ENCODE measurements at places on chromosomes 12 and 14.

DNA sequence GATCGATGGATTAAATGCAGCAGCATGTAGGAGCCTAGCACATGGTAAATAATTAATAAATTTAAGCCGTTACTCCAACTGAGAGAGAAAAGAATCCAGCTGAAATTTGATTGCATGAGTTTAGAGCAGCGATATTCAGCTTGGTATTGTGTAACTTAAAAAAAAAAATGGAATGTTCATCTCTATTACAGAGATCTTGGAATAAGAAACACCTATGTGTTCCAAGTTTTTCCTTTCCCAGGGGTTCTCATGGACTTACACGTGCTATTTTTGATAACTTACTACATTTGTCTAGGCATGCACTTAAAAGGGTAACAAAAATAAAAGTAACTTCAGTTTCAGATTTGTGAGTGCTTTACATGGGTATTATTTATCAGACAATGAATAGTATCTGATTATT, 122.8 kb downstream of the RASSF9 start:
- no peak for DNase-seq

GRCh38 chr12:93682846-93683261, 5.7 kb downstream of the CRADD start:
- no peak for DNase-seq

GRCh38 chr12:57118711-57119271, 7.6 kb upstream of the STAT6 start:
- DNase-seq: no peak

DNA sequence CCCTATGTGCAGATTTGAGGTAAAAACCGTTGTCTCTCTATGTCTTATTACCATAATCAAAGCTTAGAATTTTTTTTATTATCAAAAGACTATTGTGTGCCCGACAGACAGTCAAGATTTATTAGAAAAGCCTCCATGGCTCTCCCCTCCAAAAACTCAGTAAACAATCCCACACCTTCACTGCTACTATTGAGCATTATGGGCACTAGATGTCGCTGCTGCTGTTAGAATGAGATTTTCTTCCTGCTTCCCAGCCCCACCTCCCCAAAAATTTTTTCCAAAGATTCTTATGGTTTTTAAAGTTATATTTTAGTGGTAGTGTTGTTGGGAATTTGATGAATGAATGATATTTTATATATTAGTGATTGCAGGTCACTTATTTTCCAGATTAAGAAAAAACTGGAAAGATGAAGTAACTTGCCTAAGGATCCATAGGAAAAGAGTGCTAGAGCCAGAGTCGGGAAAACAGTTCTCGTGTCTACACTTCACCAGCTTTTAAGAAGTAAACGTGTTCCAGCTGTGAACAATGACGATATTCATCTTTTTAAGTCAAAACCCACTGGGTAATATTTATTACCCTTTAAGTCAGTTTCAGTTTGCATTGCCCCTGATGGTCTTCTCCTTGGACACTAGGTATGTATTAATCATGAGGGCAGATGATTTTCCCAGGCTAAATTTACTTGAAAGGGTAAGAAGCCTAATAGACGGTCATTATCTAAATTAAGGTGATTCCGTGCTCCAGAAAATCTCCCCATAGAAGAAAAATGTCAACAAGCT, 12.2 kb upstream of the FOXG1 start:
- DNase-seq: no peak

DNA sequence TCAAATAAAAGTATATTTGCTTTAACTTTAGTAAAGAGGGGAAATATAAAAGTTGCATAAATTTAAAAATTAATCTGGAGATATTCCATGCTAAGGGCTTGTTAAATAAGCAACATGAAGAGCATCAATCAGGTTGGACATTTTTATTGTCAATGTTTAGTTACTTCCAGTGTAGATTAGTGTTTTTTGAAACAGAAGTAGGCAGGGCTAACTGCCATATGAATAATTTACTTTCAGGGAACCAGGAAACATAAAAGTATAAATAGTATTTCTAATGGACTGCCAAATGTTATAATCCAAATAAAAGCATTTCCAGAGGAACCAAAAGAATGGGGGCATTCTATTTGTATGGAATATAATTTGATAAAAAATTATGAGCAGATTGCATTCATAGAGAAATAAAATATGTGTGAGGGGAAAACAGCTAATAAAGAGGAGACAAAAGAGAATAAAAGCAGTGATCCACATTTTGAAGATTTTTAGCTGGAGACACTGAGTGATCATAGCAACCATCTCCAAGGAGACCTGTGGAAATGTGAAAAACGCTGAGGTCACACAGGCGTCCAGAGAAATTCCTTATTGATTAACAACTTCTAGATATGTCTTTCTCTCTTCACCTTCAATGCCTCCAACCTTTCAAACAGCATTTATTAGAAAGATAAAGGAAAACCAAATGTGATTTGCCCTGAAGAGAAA, 70.8 kb downstream of the SRGAP1 start:
- no peak for DNase-seq

- DNase-seq: peak; percentile 55
Observed at GRCh38 chr14:68627868-68628604, 164.8 kb downstream of the ZFP36L1 start.

DNA sequence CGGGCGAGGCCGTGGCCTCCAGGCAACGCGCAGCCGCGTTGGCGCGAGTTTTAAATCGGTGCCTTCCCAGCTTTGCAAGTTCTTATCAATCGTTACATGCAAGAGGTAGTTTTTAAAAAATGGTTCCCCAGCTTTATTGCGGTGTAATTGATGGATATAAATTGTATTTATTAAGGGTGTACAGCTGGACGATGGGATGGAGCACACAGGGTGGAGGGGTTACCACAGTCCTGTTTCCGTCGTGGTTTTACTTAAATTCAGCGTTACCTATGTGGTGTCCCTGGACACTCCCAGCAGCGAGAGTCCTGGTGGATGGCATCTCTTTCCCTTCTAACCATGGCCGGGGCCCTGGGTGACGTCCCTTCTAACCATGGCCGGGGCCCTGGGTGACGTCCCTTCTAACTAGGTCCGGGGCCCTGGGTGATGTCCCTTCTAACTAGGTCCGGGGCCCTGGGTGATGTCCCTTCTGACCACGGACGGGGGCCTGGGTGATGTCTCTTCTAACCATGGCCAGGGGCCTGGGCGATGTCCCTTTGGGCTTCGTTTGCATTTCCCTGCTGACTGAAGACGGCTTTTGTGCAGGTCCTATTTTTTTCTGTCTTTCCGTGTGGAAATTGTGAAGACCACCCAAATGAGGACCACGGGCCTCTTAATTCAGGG, 97.9 kb downstream of the TNFAIP2 start:
- DNase-seq: no peak

- DNase-seq: peak; percentile 83
Observed at GRCh38 chr12:107320033-107320928, 226.9 kb upstream of the CRY1 start.

DNA sequence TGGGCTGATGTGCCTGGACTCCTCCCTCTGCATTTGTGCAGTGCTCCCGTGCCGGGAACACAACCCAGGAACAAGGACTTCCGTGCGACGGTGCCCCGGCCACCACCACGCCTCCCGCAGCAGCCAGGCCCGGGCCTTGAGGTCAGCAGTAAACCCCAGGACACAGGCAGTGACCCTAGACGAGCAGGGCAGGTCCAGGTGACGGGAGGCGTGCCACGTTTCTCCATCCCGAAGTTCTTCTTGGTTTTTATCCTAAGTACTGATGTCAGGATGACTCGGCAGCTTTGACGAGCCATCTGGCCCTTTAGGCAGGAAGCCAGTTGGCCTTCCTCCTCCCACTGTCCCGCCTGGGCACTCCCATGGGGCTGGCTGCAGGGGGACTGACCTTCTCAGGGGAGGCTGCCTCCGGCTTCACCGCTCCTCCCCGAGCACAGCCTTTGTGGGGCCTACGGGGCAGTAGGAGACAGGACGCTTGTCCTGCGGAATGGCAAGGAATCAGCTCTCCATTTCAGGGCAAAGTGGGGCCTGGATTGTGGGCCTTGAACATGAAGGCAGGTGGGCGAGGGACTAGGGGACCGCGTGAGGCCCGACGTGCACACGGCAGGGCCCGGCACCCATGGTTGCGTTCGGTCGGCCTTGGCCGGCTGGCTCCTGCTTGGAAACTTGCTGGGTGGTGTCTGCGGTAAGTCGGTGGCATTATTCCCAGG, 94.1 kb downstream of the FBXL14 start:
- DNase-seq: no peak

- no peak for DNase-seq
Observed at GRCh38 chr12:104454997-104455396, 1.8 kb upstream of the CHST11 start.

DNA sequence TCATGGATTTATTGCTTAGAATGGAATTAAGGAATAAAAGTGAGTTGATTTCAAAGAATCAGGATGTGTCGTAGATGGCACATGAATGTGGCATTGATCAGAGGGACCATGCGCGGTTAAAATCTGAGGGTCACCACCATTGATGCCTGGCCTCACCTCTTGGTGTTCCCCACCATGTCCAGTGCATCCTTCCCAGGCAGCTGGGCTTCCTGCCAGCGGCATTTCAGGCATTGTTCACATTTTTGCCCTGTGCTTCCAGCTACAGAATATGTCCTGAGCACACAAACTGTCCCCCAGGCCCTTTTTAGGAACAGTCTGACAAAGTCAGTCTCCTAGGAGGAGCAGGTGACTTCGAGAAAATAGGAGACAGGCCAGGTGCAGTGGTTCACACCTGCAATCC, 42.0 kb upstream of the TSPAN9 start:
- DNase-seq: no peak

- no peak for DNase-seq
Observed at GRCh38 chr14:55625481-55625880, 45.5 kb downstream of the KTN1 start.

GRCh38 chr12:53624956-53625355, 1.2 kb downstream of the ATF7 start:
- DNase-seq: no peak

- DNase-seq: no peak
Observed at GRCh38 chr14:100580316-100581227, 6.6 kb downstream of the BEGAIN start.

- DNase-seq: no peak
Observed at GRCh38 chr12:75507086-75507485, 4.3 kb downstream of the KRR1 start.

- no peak for DNase-seq
Observed at GRCh38 chr14:91341334-91341733, 76.3 kb downstream of the CCDC88C start.

- DNase-seq: no peak
Observed at GRCh38 chr14:74085828-74086227, 1.1 kb downstream of the LIN52 start.

DNA sequence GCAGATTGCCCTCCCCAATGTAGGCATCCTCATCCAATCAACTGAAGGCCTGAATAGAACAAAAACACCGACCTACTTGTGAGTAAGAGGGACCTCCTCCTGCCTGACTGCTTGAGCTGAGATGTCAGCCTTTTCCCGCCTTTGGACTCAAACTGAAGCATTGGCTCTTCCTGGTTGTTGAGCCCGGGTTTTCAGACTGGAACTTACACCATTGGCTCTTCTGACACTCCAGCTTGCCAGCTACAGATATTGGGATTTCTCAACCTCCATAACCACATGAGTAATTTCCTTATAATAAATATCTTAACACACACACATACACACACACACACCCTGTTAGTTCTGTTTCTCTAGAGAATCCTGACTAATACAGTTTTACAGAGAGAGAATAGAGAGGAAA, 173.4 kb upstream of the NTF3 start:
- DNase-seq: no peak

GRCh38 chr12:67069451-67070306, 199.5 kb upstream of the CAND1 start:
- peak; percentile 44 for DNase-seq

GRCh38 chr12:54796991-54797390, 57.3 kb upstream of the MUCL1 start:
- no peak for DNase-seq

DNA sequence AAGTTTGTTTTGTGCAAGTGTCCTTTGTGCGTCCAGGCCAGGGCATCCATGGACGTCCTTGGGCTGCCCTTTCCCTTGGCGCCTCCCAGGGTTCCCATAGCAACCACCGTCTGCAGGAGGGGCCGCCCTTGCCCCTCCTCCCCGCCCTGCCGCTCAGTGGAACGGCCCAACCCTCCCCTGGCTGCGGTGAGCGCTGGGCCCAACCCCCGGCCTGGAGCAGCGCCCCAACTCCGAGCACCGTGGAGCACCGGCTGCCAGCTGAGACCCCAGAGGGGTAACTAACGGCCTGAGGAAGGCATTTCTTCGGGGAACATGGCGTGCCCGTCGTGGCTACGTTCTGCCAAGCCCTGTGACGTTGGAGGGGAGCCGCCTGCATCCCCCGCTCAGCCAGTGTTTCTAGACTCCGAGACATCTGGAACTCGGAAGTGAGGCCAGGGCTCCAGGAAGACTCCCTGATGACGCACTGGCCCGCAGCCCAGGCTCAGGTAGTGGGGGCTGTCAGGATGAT, 5.3 kb upstream of the ACACB start:
- peak; percentile 51 for DNase-seq

DNA sequence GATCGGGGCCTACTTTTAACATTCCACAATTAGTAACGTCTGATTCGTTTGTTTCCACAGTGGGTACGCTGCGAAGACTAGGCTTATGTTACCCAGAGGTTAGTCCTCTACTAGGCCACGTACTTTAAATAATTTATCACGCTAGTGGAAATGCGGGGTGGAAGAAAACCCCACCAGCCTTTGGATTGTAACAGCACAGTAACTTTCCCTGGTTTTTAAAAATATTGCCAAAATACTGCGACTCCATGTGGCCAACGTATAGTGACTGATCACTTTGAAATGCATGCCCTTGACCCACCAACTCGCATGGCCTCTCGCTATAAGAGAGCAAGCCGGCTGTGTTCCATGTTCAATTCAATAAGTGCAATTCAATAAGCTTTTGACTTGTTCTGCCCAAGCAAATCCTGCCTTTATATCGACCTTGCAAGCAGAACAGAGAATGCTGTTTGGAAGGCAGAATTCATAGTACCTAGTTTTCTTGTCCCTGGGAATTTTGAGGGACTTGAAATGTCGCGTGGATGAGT, 882 bp upstream of the GTF2A1 start:
- no peak for DNase-seq

GRCh38 chr12:10701131-10701681, 21.9 kb downstream of the YBX3 start:
- DNase-seq: peak; percentile 50

Measured in activated naive CD4-positive, alpha-beta T cell treated with Interleukin-2 at 50 U/mL for 16 hours (primary cell).